ENCODE measurements at places on chromosomes 5 and 9.

DNA sequence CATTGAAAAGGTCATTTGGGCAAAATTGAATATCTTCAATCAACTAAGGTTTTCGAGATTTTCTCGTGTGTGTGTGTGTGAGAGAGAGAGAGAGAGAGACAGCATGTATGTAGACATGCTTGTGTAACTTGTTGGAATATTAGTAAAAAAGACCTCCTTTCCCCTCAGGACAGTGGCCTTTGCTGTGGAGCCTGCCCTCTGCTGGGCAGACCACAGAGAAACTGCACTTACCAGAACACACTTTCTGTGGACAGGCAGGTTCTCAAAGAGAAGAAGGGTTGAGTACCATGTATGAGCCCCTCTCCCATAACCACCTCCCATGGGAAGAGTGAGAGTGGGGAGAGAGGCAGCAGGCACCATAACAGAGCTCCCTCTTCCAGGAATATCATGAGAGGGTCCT lies 45.6 kb downstream of the CFAP90 start:
- no peaks in the 10 kb centered on the region for H3K27me3 ChIP-seq
- H3K36me3 ChIP-seq: peaks cover 18% of the 10 kb centered on the region
- no peaks in the 10 kb centered on the region for H3K4me1 ChIP-seq
- no peak overlapping the region for H3K27ac ChIP-seq
- no peak for ATAC-seq

DNA sequence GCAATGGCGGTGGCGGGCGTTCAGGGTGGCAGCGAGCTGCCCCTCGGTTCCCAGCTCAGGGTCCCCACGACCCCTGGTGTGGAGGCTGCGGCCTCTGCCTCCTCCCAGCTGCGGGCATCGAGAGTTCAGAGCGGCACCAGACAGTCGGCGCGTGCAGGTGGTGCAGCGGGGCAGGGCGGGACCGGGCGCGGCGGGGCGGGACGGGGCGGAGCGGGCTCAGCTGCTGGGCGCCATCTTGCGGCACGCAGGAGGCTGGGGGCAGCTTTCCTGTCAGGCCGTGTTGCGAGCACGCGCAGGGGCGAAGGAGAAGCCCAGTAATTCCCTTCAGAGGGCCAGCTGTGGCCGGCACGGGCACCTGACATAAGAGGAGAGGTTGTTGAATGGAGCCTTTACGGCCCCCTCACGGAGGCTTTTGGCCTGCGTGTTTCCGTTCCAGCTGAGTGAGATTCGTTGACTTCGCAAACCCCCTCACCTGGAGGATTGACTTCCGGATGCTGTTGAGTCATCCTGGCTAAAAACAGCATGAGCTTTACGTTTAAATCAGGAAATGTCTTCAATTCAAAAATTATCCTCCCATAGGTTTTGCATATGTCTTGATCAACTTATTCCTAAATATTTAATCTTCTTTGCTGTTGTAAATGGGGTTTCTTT lies 587 bp downstream of the C5orf47 start:
- no peaks in the 10 kb centered on the region for H3K36me3 ChIP-seq
- H3K27me3 ChIP-seq: peaks cover 11% of the 10 kb centered on the region
- no peaks in the 10 kb centered on the region for H3K4me1 ChIP-seq
- no peak overlapping the region for H3K27ac ChIP-seq

DNA sequence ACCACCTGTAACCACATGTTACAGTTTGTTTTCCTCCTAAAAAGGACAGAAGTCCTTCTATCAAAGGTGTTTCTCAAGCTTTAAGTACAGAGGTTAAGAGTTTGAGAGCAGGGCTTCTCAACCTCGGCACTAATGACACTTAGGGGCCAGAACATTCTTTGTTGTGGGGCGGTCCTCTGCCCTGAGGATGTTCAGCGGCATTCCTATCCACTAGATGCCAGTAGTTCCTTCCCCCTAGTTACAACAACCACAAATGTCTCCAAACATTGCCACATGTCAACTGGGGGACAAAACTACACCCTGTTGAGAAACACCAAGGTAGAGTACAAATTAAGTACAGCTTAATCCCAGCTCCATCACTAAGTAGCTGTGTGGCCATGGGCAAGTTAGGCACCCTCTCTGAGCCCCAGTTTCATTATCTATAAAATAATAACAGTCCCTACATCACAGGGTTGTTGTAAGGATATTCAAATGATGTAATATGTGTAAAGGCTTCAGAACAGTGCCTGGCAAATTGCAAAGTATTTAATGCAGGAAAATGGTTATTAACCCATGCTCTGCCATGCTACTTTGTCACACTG lies 44.6 kb downstream of the PIP5K1B start:
- no peaks in the 10 kb centered on the region for H3K4me1 ChIP-seq
- H3K27ac ChIP-seq: no peak overlapping the region
- H3K27me3 ChIP-seq: no peaks in the 10 kb centered on the region
- H3K4me3 ChIP-seq: no peak overlapping the region

GRCh38 chr5:124596595-124597421 lies 149.6 kb downstream of the ZNF608 start:
- H3K27me3 ChIP-seq: no peaks in the 10 kb centered on the region
- no peak overlapping the region for H3K27ac ChIP-seq
- H3K4me1 ChIP-seq: peaks cover 9% of the 10 kb centered on the region
- H3K36me3 ChIP-seq: no peaks in the 10 kb centered on the region
- ATAC-seq: no peak
